ENCODE measurements at places on chromosomes 11 and 22.

DNA sequence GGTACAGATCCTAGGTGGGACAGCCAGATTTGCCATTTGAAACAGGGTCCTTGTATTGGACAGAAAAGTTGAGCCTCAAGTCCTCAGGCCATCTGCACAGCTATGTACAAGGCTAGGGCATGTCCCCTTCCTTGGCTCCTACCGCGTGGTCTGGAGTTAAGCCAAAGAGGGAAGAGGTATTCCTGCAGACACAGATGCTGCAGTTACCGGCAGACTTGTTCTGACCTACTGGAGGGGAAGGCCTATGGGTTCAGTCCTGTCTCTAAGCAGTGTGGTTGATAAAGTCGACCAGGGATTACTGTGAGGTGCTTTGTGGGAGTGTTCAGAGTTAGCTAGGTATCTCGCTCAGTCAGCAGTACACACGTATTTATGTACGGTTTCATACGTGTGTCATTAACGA lies 180.6 kb downstream of the ADAMTS15 start:
- DNase-seq, result no peak

- DNase-seq, result peak; percentile 65
Observed at GRCh38 chr11:70176940-70177689, 26.0 kb upstream of the FADD start.

- no peak for DNase-seq
Observed at GRCh38 chr11:79592824-79593223, 152.0 kb upstream of the TENM4 start.

GRCh38 chr11:117878314-117878938 lies 2.0 kb upstream of the FXYD6 start:
- no peak for DNase-seq

- no peak for DNase-seq
Observed at GRCh38 chr11:94802501-94802900, 34.3 kb downstream of the AMOTL1 start.

- DNase-seq, result no peak
Observed at GRCh38 chr11:30775233-30775522, 189.0 kb upstream of the MPPED2 start.

- DNase-seq, result no peak
Observed at GRCh38 chr11:75498556-75499255, 27.0 kb downstream of the GDPD5 start.

DNA sequence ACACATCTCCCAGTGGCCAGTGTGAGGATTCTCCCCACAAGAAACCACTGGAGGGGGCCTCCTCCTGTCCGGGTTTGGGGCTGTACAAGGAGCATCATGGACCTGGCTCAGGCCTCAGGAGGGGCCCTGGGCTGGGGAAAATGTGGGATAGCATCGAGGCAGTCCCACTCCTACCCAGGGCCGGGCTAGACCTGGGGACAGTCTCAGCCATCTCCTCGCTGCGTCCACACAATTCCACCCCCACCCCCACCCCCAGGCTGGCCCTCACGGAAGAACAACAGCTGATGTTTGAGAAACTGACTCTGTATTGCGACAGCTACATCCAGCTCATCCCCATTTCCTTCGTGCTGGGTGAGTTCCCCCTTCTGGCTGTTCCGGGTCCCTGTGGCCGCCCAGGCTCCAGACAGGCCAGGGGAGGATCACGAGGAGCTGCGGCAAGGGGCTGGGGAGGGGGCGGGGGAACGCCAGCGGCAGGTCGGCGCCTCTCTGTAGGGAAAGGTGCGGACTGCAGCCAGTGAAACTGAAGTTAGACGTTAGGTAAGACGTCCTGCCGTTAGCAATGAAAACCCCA lies 4.8 kb downstream of the BEST1 start:
- DNase-seq, result no peak

GRCh38 chr11:68584097-68584496 lies 100.2 kb upstream of the GAL start:
- peak; percentile 70 for DNase-seq

DNA sequence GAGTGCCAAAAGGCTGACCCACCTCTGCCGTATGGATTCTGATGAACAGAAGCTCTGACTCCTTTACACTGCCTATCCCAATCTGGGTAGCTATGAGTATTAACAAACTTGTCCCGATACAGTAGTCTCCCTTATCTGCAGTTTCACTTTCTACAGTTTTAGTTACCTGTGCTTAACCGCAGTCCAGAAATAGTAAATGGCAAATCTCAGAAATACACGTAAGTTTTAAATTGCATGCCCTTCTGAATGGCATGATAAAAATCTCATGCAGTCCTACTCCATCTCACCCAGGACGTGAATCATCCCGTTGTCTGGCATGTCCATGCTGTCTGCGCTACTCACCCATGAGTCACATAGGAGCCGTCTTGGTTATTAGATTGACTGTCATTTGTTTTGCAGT lies 68.8 kb downstream of the SNX19 start:
- DNase-seq, result no peak

- no peak for DNase-seq
Observed at GRCh38 chr11:70367071-70367470, 31.3 kb upstream of the CTTN start.

GRCh38 chr11:76166314-76166713 lies 40.0 kb downstream of the WNT11 start:
- peak; percentile 21 for DNase-seq

DNA sequence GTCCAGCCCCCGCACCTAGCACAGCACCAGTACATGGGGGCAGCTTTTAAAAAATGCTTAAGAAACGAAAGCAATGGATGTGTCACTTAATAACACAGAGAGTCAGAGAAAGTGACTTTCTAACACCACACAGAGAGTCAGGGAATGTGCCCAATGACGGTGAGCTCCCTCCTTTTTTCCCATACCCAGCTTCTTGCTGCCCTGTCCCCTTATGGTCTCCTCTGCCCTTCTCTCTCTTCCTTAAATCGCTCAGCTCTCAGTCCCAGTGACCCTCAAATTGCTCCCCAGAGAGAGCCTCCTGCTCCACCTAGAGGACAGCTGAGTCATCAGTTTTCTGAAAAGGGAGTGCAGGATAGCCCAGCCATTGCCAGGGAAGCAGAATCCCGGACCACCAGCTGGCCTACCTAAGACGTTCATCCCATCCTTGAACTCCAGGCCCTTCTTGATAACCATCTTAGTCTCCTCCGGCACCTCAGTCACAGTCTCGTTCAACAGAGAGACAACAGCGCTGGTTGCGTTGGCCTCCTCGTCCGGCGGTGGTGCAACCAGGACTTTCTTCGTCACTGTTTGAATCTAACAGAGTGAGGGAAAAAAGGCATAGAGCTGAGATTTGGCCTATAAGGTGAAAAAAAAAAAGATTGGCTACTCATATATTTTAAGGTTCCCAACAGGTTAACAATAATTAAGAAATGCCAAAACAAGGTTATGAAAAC lies 113.5 kb downstream of the SLC1A2 start:
- DNase-seq, result no peak

GRCh38 chr22:41348964-41349484 lies 32.7 kb upstream of the TEF start:
- no peak for DNase-seq

DNA sequence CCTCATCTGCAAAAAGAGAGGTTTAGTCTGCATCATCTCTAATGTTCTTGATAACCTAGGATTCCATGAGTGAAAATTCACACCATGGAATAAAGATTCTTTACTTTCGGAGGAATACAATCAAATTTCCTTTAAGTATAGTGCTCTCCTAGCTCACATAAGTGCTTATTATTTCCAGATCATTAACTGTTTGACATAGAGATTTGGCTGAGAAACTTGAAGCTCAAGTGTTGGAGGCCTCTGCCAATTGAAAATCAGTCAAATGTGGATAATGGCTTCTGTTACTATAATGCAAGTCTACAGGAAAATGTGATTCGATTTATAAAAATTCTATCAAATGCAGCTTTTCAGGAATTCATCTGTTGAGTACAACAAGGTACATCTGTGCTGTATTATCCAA lies 144.6 kb downstream of the KIF18A start:
- no peak for DNase-seq

DNA sequence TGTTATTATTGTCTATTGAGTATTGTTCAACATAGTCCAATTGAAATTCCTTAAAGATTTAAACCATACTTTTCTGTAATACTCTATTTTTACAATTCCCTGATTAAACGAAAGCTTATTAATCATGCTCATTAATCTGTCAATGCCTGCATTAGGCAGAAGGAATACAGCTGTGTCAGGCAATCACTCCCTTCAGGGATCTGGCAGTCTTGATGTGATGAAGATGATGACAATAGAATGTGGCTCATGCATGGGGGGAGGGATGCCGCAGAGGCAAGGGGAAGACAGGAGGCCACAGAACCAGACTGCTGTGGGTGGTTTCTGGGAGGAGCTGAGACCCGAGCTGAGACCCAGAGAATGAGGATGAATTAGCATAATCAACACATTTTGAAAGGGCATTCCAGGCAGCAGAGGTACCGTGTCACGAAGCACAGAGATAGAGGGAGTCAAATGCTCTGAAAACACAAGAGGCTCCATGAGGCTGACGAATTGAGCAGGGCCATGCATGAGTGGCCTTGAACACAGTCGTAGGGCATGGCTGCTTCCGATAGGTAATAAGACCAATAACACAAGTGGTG lies 1075.5 kb downstream of the OPCML start:
- DNase-seq, result no peak

- no peak for DNase-seq
Observed at GRCh38 chr22:36366291-36366708, 21.5 kb downstream of the MYH9 start.

DNA sequence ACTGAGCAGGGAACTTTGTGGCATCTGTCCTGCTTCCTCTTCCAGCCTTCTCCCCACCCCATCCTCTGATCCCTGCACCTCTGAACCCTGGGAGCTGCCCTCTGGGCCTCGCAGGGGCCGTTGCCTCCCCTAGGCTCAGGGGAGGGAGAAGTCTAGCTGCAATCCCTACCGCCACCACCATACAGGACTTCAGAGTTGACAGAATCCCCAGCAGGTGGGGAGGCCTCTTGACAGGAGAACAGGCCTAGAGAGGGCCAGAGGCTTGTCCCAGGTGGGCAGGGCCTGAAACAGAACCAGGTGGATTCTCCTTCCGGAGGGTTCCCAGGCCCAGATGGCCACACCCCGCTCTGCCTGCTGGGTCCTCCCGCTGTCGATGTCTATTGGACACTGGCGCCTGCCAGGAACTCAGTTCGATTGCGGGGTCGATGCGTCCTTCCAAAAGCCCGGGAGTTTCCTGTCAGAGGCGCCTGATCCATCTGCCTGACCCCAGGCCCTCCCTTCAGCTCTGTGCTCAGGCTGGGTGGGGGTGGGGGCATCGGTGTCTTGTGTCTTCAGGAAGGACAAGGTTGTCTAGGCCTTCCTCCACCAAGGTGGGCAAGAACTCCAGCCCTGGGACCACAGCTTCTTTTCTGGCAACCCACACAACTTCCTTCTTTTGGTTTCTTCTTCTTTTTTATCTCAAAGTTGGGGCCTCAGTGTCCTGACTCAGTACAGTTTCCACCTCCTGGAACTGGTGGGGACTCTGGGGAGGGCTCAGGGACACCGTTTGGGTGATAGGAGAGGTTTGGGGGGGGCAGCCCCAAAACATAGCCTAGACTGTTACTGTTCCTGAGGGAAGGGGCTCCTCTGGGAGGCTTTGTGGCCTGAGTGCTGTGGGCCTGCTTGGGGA lies 6.4 kb downstream of the STARD10 start:
- no peak for DNase-seq

DNA sequence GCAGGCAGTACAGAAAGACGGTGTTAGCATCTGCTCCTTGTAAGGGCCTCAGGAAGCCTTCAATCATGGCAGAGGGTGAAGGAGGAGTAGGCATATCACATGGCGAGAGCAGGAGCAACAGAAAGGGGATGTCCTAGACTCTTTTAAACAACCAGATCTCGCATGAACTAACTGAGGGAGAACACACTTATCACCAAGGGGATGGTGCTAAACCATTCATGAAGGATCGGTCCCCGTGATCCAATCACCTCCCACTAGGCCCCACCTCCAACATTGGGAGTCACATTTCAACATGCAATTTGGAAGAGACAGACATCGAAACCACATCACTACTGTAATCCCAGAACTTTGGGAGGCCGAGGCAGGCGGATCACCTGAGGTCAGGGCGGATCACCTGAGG lies 39.9 kb upstream of the LIPT2 start:
- DNase-seq, result no peak

DNA sequence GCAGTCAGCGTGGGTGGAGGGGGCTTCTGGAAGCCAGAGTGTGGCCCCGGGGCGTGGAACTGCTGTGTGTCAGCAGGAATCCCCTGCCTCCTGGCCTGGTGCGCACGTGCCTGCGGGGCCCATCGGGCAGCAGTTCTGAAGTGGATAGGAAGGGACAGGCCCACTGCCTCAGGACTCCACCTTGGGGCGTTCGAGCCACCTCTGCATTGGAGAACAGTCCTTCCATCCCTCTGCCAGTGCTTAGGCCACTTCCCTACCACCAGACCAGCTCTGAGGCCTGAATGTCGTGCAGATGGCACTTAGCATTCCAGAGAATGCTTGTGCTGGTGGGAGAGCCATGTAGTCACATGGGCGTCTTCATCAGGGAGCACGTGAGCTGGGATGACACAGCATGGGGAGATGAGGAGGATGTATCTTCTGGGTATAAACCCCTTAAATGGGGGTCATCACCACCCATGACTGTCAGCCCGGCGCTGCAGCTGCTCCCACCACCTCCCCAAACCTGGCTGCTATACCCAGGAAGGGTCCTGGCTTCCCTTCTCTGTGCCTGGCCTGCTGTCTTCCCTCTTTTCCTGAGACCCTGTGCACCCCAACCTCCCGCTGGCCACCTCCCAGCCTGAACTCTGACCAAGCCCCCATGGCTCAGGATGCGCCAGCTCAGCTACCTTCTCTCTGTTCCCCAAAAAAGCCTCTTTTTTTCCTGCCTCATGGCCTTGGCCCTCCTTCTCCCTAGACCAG lies 9.7 kb downstream of the INCENP start:
- no peak for DNase-seq

GRCh38 chr11:113881856-113882255 lies 6.5 kb upstream of the USP28 start:
- no peak for DNase-seq

DNA sequence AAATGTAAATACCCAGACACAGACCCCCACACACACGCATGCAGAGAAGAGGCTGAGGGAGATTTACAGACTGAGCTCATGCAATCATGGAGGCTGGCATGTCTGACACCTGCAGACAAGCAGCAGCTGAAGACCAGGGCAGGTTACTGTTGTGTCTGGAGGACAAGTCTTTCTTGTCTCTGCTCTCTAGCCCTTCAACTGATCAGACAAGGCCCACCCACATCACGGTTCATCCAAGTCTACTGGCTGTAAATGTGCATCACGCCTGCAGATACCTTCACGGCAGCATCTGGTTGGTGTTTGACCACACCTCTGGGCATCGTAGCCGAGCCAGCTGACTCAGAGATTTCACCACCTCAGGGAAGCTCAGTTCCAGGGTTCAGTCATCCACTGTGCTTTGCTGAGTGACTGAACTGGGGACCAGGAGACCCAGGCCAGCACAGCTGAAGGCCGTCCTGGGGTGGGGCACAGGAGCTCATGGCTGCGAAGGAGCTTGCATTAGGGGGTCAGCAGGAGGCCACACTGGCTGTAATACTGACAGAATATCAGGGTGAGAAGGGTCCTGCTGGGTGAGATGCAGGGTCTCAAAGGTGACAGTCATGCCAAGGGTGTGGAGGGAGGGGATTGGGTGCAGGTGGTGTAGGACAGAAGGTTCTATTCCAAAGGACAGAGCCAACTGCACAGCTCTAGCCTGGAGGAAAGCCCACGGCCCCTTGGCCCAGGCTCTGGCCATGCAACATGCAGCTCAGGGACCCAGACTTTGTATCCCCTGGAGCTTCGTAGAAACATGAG lies 304.9 kb downstream of the BRD1 start:
- no peak for DNase-seq
